ENCODE measurements at places on chromosomes 3 and 15.

DNA sequence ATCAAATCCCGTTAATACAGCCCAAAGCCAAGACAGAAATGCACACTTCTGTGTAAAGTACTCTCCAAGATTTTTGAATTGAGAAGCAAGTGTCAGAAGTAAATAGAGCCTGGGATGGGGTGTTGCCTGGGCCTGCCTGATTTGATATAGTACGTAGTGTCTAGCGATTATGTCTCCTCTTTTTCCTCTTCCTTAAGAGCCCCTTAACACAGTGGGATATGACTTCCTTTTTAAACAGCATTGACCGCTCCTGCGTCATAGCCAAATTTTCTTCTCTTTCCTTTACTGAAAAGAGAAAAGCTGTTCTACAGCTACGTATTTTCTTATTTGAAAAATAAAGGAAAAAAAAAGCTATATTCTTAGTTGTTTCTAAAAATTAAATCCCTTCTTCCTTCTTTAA, 97.7 kb downstream of the PLCL2 start:
- DNase-seq: no peak

DNA sequence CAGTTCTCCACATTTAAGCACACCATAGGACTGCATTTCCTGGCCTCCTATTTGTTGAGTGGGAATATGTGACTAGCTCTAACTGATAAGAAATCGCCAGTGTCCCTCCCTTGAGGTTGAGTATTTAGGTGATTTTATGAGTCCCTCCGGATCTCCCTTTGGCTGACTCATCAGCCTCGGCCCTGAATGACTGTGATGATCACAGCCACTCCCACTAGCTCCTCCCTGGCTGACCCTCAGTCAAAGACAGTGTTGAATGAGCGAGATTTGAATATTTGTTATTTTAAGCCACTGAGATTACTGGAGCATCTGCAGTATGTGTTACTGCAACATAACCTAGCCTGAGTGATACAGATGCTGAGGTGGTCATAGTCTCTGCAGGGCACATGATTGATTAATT, 515.3 kb downstream of the EPHB1 start:
- DNase-seq: no peak

DNA sequence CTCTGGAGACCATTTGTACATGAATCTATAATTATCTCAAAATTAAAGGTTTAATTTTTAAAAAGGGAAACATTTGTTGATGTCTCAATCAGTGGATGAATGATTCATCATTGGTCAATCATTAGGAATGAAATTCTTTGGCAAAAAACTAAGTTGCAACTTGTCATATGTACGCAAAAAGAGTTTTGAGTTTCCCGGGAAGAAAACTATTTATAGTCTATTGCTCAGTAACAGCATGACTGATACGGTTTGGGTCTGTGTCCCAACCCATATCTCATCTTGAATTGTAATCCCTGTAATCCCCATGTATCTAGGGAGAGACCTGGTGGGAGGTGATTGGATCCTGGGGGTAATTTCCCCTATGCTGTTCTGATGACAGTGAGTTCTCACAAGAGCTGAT, 765.8 kb upstream of the ROBO1 start:
- no peak for DNase-seq

DNA sequence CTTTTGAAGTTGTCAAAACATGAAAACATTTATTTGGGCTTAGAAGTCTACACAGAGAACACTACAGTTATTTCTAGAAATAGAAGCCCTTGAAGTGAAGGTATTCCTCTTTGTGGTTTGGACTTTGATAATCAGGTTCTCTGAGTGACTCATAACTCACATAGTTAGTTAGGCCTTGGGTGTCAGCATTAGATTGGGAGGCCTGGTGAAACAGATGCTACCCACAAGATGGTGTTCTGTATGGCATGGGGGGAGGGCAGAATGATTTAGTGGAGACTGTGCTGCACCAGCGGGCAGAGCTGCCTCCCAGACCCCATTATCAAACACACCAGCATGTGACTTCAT, 108.9 kb upstream of the ETV5 start:
- no peak for DNase-seq
